ENCODE measurements at places on chromosomes 6 and 20.

GRCh38 chr6:157459327-157459726 is 78.3 kb downstream of the ZDHHC14 start:
- DNase-seq = no peak

DNA sequence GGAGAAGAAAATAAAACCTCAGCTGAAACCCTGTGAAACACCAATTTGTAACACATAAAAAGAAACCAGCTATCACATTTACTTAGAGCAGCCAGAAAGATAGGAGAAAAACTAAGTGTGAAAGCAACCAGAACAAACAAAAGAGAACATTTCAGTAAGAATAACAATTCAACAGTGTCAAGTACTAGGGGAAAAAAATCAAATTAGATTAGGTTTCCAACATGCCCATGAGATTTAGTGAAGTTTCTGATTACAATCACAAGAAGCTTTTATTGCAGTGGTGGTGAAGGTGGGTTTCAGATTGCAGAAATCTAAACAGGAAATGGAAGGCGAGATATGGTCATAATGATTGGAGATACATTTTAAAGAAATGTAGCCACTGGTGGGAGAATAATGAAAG is 22.1 kb upstream of the TRDN start:
- DNase-seq = no peak

- no peak for DNase-seq
These were observed 17.3 kb downstream of the FOXA2 start for GRCh38 chr20:22566876-22567658.

DNA sequence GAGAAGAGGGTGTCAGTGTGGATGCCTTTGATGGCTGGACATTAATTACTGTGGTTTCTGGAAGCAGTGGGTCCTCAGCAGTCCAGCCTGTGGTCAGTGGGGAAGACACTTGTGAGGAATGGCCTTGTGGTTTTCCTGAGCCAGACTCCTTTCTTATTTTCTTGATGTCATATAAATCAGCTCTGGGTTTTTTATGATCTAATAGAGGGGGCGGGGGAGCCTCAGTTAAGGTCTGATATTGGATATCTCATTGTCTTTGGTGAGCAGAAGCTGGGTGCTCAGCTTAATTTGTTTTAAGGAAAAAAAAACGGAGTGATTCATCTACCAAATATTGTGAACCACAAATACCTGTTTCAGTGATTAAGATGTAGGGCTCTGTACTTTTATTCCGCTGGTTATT is 62.1 kb downstream of the OTOR start:
- no peak for DNase-seq

GRCh38 chr6:38174315-38174714 is 354.8 kb downstream of the ZFAND3 start:
- DNase-seq = no peak

DNA sequence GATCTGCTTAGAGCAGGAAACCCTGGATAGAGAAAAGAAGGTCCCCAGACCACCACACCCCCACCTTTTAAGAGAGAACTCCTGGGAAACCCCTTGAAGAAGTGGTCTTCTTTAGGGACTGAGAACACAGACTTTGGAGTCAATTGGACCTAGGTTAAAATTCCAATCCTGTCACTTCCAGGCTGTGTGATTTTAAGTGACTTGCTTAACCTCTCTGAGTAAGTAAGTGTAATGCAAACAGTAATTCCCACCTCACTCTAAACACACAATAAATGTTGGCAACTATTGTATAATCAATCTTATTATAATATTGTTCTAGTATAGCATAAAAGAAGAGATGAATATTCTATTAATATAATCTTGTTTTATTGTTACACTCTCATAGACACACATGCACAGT is 3.3 kb downstream of the TFEB start:
- no peak for DNase-seq

GRCh38 chr6:4360920-4361319 is 225.5 kb upstream of the ECI2 start:
- DNase-seq = no peak

- DNase-seq = peak; percentile 11
These were observed 460 bp downstream of the PLAGL1 start for GRCh38 chr6:144007478-144008119.

GRCh38 chr20:4509825-4510522 is 211.7 kb upstream of the PRND start:
- DNase-seq = no peak

Measured in transverse colon (tissue), 4 donors.